T47D (cell line): ENCODE measurements at places on chromosomes 5 and 9.

- DNase-seq, result no peak
Measured at GRCh38 chr5:65150599-65151304, 331.0 kb downstream of the ADAMTS6 start.

DNA sequence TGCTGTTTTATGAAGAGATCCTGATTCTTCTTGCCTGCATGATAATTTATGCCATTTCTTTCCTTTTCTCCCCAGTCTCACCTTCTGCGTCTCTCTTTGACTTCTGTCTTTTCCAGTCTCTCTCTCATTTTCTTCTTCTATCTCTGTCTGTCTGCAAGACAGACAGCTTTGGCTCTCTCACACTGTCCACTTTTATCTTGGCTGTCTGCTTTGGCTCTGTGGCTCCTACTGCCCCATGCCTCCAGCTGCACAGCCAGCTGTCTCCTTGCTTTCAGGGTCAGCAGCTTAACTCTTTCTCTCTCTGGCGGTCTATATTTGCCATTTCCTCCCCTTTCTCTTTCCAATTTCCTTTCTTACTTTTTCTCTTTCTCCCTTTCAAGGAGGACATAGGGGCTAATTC lies 971.1 kb upstream of the COX7C start:
- DNase-seq, result no peak

- no peak for DNase-seq
Measured at GRCh38 chr5:135027697-135028615, 6.1 kb downstream of the PITX1 start.

- no peak for DNase-seq
Measured at GRCh38 chr5:52692606-52693005, 95.1 kb upstream of the ITGA1 start.

- no peak for DNase-seq
Measured at GRCh38 chr5:31585895-31586270, 53.0 kb upstream of the PDZD2 start.

DNA sequence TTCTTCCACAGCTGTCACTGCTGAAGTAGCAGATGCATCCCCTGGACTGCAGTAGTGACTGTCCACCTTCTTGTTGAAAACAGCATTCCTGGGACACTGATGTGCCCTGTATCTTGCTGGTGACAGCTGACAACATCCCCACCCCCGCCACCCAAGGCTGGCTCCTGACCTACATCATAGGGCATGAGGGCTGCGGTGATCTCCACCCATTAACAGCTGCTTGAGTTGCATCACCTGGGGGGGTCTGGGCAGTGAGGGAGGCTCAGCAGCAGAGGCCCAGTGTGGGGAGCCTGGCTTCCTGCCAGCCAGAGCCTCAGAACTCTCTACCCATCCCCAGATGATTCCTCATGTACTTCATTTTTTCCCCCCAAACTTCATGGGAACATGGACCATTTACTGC lies 4.1 kb downstream of the PRUNE2 start:
- no peak for DNase-seq

GRCh38 chr5:35129921-35130485 lies 82.3 kb upstream of the AGXT2 start:
- DNase-seq, result peak; percentile 65

GRCh38 chr5:100434815-100435214 lies 100.4 kb upstream of the FAM174A start:
- no peak for DNase-seq

DNA sequence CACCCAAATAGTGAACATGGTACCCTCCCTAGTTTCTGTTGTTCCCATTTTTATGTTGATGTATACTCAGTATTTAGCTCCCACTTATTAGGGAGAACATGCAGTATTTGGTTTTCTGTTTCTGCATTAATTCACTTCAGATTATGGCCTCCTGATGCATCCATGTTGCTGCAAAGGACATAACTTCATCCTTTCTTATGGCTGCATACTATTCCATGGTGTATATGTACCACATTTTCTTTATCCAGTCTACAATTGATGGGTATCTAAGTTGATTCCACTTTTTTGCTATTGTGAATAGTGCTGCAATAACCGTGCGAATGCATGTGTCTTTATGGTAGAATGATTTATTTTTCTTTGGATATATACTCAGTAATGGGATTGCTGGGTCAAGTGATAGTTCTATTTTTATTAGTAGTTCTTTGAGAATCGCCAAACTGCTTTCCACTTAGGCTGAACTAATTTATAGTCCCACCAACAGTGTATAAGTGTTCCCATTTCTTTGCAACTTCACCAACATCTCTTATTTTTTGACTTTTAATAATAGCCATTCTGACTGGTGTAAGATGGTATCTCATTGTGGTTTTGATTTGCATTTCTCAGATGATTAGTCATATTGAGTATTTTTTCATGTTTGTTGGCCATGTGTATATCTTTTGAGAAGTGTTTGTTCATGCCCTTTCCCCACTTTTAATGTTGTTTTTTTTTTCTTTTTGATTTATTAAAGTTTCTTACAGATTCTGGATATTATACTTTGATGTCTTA lies 79.6 kb downstream of the SMIM15 start:
- DNase-seq, result no peak

DNA sequence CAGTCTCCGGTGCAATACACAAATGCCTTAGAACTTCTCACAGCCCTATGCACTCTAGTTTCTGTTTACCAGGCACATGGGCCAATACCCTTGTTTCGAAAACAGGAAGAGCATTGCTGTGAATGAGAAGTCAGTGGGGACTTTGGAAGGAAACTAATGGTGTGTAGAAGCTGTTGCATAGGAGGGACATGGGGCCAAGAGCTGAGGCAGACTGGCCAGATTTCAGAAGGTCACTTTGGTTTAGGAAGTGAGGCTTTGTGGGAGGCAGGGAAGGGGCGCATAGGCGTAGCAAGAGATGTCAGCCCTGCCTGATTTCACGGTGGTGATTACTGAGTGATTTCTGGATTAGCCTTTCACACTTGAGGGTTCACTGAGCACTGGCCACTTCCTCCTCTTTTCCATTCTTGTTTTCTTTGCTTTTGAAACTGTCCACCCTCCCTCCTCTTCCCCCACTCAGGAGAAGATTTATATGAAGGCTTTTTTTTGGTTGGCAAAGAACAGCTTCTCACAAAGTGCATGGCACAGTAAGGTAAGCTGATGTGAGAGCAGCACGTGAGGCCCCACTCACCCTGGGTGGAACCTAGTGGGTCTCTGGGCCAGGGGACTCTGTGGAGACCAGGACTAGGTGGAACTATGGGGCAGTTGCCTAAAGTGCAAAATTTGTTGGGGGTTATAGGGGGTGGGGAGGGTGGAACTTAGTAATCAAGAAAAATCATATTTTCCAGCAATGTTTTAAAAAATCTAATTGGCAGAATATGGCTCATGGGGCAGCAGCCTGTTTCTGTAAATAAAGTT lies 6.1 kb upstream of the TMEM252 start:
- DNase-seq, result no peak

GRCh38 chr5:139863855-139864558 lies 68.4 kb downstream of the PSD2 start:
- peak; percentile 66 for DNase-seq

DNA sequence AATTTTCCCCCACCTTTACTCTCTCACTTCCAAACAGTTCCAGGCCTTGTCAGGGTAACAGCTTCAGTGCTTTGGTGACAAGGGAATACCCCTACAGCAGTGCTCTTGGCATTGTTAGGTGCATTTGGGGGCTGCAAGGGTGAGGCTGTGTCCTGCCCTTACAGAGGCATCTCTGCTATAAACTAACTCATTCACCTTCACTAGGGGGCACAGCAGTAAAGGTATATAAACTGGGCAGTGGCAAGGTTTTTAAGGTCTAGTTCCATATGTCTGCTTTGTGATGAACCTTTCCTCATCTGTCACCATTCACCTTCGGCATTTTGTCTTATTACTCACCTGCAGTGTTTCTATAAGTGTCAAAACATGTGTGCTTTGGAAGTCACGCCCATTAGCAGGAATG lies 79.1 kb upstream of the GPR151 start:
- DNase-seq, result no peak
